ENCODE measurements at places on chromosomes 2 and 18. TPM values are rescaled to one million over a fixed set of nuclear protein-coding genes. Genes with fewer than 3 reads are reported as not detected.

DNA sequence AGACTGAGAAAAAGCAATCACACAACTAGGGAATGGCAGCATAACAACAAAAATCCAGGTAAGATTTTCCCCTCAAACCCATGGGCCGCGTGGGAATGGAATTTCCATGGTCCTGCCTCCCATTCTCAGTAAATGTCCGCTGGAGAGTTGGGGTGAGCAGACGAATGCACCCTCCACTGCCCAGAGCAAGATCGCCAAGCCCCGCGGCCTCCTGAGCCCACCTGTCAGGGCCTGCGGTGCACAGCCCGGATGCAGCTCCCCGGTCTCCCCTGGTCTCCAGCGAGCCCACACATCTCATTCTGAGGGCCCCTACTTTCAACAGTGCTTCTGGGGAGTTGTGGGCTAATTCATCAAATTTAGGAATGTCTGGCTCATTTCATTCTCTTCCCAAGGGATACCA is 327.4 kb upstream of the HS6ST1 start:
- no peaks in the 10 kb centered on the region for H3K4me1 ChIP-seq
- no peaks in the 10 kb centered on the region for H3K36me3 ChIP-seq

DNA sequence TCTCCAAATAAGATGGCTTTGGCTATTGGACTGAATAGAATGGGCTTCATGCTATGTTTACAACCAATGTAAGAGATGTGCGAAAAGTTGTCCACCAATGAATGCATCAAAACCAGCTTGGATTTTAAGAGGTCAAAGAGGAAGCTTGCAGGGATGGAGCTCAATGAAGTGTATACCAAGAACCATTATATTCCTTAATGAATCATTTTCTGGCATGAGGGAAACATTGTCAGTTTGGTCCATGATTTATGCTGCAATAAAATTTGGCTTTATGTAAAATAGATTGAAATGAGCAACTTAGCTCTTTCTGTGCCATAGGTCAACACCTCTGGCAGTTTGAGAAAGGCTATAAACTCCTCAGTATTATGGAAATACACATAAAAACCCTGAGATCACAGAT is 107.3 kb downstream of the SH3BP4 start:
- no peaks in the 10 kb centered on the region for H3K27me3 ChIP-seq
- no peak overlapping the region for H3K27ac ChIP-seq
- DNase-seq = no peak
- H3K4me3 ChIP-seq = no peak overlapping the region

- no peaks in the 10 kb centered on the region for H3K36me3 ChIP-seq
- no peaks in the 10 kb centered on the region for H3K4me1 ChIP-seq
- DNase-seq = no peak
- H3K27ac ChIP-seq = no peak overlapping the region
- H3K4me3 ChIP-seq = peak overlapping the region; percentile 43
These were observed 91.7 kb upstream of the EPC2 start for GRCh38 chr2:148552675-148553331.

The TMEM37 gene
- 30.3 TPM for total RNA-seq
